CD4-positive, alpha-beta T cell treated with Interleukin-15 for 1 hour (primary cell): ENCODE measurements at places on chromosomes 3 and 15.
A peak's percentile ranks its signal among the peaks of the same experiment; 100 is the strongest.

DNA sequence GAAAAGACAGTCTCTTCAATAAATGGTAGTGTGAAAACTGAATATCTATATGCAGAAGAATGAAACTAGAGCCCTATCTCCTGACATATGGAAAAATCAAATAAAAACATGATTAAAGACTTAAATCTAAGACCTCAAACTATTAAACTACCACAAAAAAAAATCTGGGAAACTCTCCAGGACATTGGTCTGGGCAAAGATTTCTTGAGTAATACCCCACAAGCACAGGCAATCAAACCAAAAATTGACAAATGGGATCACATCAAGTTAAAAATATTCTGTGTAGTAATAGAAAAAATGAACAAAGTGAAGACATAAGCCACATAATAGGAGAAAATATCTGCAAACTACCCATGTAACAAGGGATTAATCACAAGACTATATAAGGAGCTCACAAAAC, 286.4 kb downstream of the TBC1D5 start:
- DNase-seq: no peak

DNA sequence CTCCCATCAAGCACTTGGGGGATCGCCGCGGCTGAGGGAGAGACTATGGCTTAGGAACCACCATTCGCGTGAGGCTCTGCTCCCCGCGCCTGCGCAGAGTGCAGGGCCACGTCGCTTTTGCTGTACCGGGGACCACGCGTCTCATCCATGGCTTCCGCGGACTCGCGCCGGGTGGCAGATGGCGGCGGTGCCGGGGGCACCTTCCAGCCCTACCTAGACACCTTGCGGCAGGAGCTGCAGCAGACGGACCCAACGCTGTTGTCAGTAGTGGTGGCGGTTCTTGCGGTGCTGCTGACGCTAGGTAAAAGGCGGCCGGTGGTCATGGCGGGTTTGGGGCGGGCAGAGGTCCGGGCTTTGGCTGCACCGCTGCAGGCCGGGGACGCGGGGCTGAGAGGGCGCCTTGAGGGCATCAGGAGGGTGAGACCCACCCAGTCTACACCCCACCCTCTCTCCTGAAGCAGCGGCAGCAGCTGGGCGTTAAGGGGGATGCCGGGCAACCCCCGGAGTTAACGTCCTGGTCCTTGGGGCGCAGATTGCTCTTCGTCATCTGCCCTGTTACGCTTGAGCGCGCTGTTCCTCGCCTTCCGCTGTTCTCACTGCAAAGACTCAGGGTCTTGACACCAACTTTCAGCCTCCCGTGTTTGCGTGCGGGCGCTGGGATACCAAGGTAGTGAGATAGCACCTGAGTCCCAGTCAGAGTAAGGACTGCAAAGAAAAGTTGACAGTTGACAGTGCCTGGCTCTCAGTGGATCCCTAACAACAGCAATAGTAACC, at the start of gene SRPRB:
TSS of gene SRPRB (plus strand) at position 114 of the 774 bp plus-strand sequence. CDS start at position 148, 34 bp downstream.
- DNase-seq: peak; percentile 97

DNA sequence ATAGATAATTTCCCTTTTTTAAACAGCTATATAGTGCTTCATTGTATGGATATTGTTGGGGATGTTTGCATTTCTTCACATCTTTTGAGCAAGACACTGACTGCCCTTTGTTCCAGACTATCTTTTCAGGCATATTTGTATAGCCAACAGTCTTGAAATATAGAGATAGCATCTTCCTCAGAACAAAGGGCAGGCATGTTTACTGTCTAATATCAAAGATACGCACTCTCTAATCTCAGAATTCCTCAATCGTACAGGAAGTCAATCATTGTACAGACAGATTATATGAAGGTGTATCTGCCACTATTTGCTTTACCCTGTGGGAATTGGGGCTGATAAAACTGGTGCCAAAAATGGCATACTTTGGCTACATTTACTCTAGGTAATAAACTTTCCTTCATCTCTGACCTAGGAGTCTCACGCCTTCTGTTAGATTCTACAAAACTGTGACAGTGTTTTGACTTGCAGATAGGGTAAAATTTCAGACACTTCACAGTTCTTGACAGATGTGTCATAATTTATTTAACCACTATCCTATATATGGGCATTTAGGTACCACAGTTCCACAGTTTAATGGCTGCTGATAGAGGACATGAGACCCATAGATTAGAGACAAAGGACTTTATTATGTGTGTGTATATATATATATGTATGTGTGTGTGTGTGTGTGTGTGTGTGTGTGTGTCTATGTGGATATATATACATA, 321.0 kb downstream of the IGSF11 start:
- DNase-seq: no peak

- no peak for DNase-seq
These were observed 29.3 kb downstream of the SHQ1 start for GRCh38 chr3:72818905-72819304.

GRCh38 chr3:16477056-16477455, 36.4 kb downstream of the RFTN1 start:
- no peak for DNase-seq

DNA sequence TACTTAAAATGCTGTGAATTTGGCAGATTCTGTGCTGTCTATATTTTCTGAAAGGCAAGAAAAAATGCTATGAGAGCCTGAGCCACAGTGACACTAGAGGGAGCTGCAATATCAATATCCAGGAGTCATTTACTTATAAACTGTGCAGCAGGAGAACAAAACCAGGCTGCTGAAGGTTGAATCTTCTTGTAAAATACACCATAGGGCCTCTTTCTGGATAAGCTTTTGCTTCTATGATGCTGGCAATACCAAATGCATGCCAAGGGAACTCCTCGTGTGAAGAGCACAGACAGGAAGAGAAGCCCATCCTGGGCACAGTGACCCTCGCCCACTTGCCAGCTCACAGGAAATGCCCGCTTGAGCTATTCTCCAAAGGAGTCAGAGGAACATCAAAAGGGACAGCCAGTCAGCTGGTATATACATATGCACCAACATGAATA, 48.0 kb upstream of the TSPAN3 start:
- DNase-seq: peak; percentile 35

DNA sequence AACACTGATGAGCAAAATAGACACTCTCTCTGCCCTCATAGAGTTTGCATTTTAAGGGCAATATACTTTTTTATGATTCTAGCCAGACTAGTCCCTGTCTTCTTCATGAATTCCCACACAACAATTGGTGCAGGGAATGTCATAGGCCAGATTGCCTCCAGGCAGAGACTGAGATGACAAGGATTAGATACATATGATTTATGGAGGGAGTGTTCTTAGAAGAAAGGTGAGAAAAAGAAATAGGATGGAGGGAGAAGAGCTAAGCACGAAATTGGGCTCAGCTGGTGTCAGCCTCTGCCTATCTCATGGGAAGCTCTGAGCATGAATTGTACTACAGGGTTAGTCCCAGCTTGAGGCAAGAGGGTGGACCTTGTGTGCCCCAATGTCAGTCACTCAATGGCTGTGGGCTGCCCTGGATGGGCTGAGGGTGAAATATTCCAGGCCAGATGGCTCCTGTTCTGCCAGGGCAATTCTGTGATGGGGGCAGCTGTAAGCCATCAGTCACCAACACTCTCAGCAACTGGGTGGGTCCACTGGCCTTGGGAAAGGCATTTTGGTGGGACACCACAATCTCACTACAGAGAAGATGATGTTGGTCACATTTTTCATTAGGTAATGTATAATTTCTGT, 31.1 kb downstream of the EIF1B start:
- DNase-seq: no peak

GRCh38 chr3:195171093-195171873, 99.7 kb downstream of the XXYLT1 start:
- DNase-seq: no peak

- no peak for DNase-seq
These were observed 329.8 kb upstream of the SGO1 start for GRCh38 chr3:20515834-20516233.

DNA sequence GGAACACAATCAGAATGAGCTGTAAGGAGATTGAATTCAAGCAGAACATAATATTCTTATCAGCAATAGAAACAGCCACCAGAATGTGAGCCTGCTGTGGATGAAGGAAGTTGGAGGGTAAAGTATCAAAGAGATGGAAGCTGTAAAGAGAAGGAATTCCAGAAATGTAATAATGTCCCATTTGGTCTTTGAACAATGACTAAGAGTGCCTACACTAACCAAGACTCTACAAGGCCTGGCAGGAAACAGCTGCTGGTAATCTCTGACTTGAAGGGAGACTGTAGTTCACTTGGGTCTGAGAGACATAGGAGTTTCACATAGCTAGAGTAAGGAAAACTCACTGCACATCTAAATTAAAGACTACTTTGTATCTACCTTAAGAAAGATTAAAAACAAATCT, 1176.0 kb upstream of the ALCAM start:
- no peak for DNase-seq

- no peak for DNase-seq
These were observed 51.5 kb downstream of the APBA2 start for GRCh38 chr15:28937271-28937670.

GRCh38 chr3:9809239-9809614, 835 bp upstream of the TTLL3 start:
- no peak for DNase-seq

- DNase-seq: no peak
These were observed 22.1 kb downstream of the MAPKAPK3 start for GRCh38 chr3:50639055-50639494.
